IPS DF 6.9 (cell line): ENCODE measurements at places on chromosomes 3 and 15.

DNA sequence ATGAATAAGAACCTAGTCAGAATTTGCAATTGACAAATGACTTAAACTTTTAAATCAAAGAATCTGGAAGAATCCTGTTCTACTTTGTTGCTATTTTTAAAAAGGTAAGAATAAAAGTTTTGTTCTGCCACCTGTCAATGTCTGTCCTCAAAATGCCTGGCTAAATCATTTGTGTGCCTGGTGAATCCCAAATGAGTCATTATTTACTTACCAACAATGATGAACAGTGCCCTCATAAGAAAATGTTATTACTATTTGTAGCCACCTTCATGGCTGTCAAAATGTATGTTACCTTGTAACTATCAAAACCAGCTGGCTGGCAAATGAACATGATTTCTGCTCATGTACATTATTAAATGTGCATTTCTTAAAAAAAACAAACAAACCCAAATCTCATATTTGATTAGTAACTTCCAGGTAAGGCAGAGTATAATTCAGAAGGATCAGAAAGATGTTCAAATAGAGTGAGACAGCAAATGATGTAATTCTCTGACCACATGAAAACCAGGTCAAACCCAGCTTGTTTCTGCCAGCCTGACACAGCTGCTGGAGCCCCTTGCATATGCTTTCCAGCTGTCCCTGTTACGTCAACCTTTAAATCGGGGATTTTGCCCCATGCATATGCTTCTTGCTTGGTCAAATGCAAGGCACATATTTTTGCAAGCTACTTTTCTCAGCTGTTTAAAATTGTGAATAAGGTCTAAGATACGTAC lies 137.9 kb downstream of the SSR3 start:
- H3K4me3 ChIP-seq = no peak overlapping the region
- H3K27ac ChIP-seq = no peak overlapping the region
- H3K36me3 ChIP-seq = no peaks in the 10 kb centered on the region
- no peaks in the 10 kb centered on the region for H3K27me3 ChIP-seq
- no peak for DNase-seq

- no peaks in the 10 kb centered on the region for H3K27me3 ChIP-seq
- H3K27ac ChIP-seq = no peak overlapping the region
- H3K4me3 ChIP-seq = no peak overlapping the region
- DNase-seq = no peak
Measured at GRCh38 chr15:66153549-66154415, 99.8 kb downstream of the MEGF11 start.

DNA sequence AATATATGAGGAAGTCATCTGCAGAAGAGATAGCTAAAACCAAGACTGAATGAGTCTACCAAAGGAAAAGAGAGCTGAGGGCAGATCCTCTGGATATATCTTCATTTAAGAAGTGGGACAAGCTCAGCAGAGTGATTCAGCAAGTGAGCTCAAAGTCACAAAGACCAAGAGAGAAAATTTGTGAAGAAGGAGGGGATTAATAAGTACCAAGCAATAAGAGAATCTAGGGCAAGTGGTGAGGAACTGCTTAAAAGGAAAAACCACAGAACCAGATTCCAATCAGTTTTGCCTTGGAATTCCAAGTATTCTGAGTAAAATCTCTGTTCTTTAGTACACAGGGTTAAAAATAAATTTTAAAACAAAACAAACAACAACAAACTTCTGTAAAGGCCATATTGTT lies 3.6 kb downstream of the EHHADH start:
- H3K27ac ChIP-seq = no peak overlapping the region
- no peaks in the 10 kb centered on the region for H3K4me1 ChIP-seq
- DNase-seq = no peak
- H3K27me3 ChIP-seq = no peaks in the 10 kb centered on the region

- no peak overlapping the region for H3K4me3 ChIP-seq
- no peak for DNase-seq
- H3K27me3 ChIP-seq = no peaks in the 10 kb centered on the region
- no peaks in the 10 kb centered on the region for H3K4me1 ChIP-seq
- H3K27ac ChIP-seq = no peak overlapping the region
- H3K36me3 ChIP-seq = no peaks in the 10 kb centered on the region
Measured at GRCh38 chr15:52673734-52674133, 5.5 kb downstream of the ATOSA start.

DNA sequence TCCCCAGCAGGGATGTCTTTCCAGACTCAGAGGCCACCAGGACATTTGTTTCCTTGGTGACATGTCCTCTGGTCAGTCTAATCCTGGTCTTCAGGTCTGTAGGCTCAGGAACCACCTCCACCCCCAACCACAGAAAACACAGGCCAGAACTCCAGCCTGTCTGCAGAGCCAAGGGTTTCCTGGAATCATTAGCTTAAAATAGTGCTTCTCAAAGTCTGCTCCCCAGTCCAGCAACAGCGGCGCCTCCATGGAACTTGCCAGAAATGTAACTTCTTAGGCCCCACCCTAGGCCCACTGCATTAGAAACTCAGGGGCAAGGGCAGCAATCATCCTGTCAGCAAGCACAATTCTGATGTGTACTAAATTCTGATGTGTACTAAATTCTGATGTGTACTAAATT lies 20.0 kb downstream of the SLC28A1 start:
- no peak for DNase-seq
- H3K27me3 ChIP-seq = no peaks in the 10 kb centered on the region
- no peaks in the 10 kb centered on the region for H3K36me3 ChIP-seq
- no peak overlapping the region for H3K27ac ChIP-seq

- no peaks in the 10 kb centered on the region for H3K27me3 ChIP-seq
- no peak overlapping the region for H3K27ac ChIP-seq
- no peak for DNase-seq
- H3K4me1 ChIP-seq = 0 out of 2 replicates have a peak, but pooled peaks cover 3% of the 10 kb centered on the region
Measured at GRCh38 chr15:51771773-51772172, 20.4 kb downstream of the TMOD2 start.

DNA sequence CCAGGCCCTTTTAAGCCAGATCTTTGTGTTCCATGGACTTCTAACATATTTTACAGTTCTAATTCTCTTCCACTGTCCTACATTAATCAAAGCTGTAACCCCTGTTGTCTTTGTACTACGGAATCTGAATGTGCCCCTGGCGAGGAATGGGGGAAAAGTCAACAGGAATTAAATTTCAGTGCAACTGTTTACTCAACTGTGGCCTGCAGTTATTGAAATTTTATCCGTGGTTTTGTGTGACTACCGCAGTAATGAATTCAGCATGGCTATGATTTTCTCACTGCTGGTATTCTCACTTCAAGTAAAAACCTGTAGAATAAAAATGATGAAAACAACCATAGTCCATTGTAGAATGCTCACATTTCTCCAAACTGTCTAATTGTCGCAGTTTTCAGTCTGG lies 388.0 kb downstream of the FOXP1 start:
- H3K4me1 ChIP-seq = no peaks in the 10 kb centered on the region
- no peak for DNase-seq
- no peak overlapping the region for H3K4me3 ChIP-seq

- no peaks in the 10 kb centered on the region for H3K4me1 ChIP-seq
- no peaks in the 10 kb centered on the region for H3K27me3 ChIP-seq
- no peak overlapping the region for H3K27ac ChIP-seq
- no peak overlapping the region for H3K4me3 ChIP-seq
Measured at GRCh38 chr15:65900488-65900887, 31.2 kb downstream of the RAB11A start.

DNA sequence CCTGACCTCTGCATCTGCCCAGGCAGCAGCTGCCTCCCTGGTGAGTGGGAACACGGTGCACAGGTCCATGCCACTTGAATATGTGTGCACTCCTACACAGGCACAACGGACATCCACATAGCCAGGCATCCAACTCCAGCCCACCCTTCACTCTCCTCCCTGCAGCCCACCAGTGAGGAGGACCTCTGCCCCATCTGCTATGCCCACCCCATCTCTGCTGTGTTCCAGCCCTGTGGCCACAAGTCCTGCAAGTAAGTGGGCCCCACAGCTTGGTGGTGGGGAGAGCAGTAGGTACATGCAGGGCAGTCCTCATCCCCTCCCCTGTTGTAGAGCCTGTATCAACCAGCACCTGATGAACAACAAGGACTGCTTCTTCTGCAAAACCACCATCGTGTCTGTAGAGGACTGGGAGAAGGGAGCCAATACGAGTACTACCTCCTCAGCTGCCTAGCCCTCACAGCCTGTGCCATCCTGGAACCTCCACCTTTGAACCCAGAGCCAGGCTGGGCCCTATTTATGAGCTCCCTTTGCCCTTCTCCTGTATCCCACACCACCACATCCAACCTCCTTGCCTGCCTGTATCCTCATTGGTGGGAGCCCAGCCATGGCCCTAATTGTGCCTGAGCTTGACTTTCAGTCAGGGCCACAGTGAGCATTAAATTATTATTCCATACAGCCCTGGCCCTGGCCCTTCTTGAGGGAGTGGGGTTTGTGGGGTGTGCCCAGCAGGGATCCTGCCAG lies 1.5 kb upstream of the AMIGO3 start:
- H3K4me1 ChIP-seq = peaks cover 9% of the 10 kb centered on the region
- no peak for DNase-seq
- H3K36me3 ChIP-seq = peaks cover 20% of the 10 kb centered on the region
- no peak overlapping the region for H3K27ac ChIP-seq

DNA sequence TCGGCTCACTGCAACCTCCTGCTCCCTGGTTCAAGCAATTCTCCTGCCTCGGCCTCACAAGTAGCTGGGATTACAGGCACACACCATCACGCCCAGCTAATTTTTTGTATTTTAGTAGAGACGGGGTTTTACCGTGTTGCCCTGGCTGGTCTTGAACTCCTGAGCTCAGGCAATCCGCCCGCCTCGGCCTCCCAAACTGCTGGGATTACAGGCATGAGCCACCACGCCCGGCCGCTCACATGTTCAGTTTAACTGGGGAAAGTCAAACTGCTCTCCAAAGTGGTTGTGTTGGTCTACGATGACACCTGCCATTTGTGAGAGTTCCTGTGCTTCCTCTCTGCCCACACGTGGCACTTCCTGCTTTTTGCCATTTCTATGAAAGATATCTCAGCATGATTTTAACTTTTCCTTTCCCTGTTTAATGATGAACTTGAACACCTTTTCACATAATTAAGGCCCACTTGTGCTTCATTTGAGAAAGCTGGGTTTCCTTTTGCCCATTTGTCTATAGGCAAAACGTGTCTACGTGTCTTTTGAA lies 877 bp upstream of the GP5 start:
- no peak overlapping the region for H3K4me3 ChIP-seq
- H3K4me1 ChIP-seq = no peaks in the 10 kb centered on the region
- no peaks in the 10 kb centered on the region for H3K36me3 ChIP-seq
- peaks cover 23% of the 10 kb centered on the region for H3K27me3 ChIP-seq
- no peak overlapping the region for H3K27ac ChIP-seq

GRCh38 chr15:63986751-63987341 lies 59.4 kb downstream of the DAPK2 start:
- no peaks in the 10 kb centered on the region for H3K27me3 ChIP-seq
- DNase-seq = no peak
- H3K27ac ChIP-seq = no peak overlapping the region
- H3K4me3 ChIP-seq = no peak overlapping the region

- peak overlapping the region; percentile 97 for H3K4me3 ChIP-seq
- peaks cover 11% of the 10 kb centered on the region for H3K36me3 ChIP-seq
- H3K4me1 ChIP-seq = peaks cover 10% of the 10 kb centered on the region
- H3K27ac ChIP-seq = no peak overlapping the region
Measured at GRCh38 chr3:52456169-52456799, 880 bp downstream of the NISCH start.

GRCh38 chr15:41936155-41936554 lies 36.2 kb downstream of the EHD4 start:
- no peak overlapping the region for H3K4me3 ChIP-seq
- no peak for DNase-seq
- H3K4me1 ChIP-seq = peaks cover 4% of the 10 kb centered on the region; the same call in 1 of the 2 replicates
- H3K27me3 ChIP-seq = no peaks in the 10 kb centered on the region
- peaks cover 6% of the 10 kb centered on the region; the same call in 1 of the 2 replicates for H3K36me3 ChIP-seq

- H3K27me3 ChIP-seq = peaks cover 5% of the 10 kb centered on the region; the same call in 1 of the 2 replicates
- H3K36me3 ChIP-seq = no peaks in the 10 kb centered on the region
- H3K4me3 ChIP-seq = peak overlapping the region; percentile 64; the same call in 1 of the 2 replicates
- H3K4me1 ChIP-seq = no peaks in the 10 kb centered on the region
Measured at GRCh38 chr15:63601704-63602185, 4.6 kb downstream of the FBXL22 start.

GRCh38 chr3:186633481-186633880 lies 6.7 kb upstream of the FETUB start:
- no peaks in the 10 kb centered on the region for H3K27me3 ChIP-seq
- no peak for DNase-seq
- no peaks in the 10 kb centered on the region for H3K4me1 ChIP-seq
- no peak overlapping the region for H3K27ac ChIP-seq

- H3K36me3 ChIP-seq = 0 out of 2 replicates have a peak, but pooled peaks cover 2% of the 10 kb centered on the region
- H3K4me3 ChIP-seq = no peak overlapping the region
- peaks cover 3% of the 10 kb centered on the region for H3K4me1 ChIP-seq
- no peak for DNase-seq
- no peak overlapping the region for H3K27ac ChIP-seq
Measured at GRCh38 chr3:4724051-4724629, 231.0 kb downstream of the ITPR1 start.

DNA sequence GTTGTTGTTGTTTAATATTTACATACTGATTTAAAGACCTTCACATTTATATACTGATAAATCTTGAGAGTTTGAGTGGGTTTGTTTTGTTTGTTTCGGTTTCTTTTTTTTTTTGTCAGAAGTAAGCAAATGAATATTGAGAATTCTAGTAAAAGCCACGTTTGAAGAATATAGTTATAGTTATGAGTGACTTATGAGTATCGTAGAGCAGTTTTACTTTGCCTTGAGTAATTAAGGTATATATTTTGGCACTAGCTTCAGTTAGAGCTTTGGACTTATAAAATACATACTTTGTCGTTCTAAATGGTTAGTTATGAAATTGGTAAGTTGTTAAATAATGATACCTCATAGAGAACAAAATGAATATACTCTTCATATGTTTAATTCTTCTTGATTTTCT lies 27.8 kb downstream of the ATP1B3 start:
- DNase-seq = no peak
- H3K4me1 ChIP-seq = no peaks in the 10 kb centered on the region
- H3K27ac ChIP-seq = no peak overlapping the region
- no peak overlapping the region for H3K4me3 ChIP-seq
- H3K36me3 ChIP-seq = peaks cover 5% of the 10 kb centered on the region; the same call in 1 of the 2 replicates
